ENCODE measurements at places on chromosomes 3 and 15.

GRCh38 chr3:120093119-120093910, 932 bp downstream of the GSK3B start:
- DNase-seq = no peak

- DNase-seq = peak; percentile 16
Measured at GRCh38 chr15:92848852-92849598, 51.1 kb upstream of the CHD2 start.

DNA sequence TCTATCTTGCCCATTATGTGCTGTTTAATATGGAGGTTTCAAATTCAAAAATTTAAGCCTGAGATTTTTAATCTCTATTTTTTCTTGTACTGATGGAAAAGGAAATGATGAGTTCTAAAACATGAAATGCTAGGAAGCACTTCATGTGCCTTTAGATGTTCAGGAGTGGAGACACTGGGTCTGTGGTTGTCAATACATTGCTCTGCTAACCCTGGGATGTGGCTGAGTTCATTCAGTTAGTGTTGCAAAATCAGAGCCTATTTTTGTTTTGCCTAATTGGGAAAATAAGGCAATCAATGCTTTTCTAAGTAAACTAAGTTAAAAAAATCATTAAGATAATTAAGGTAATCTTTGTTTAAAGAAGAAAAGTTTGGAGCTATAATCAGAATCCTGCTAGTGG, 83.1 kb downstream of the DIPK2A start:
- DNase-seq = no peak

DNA sequence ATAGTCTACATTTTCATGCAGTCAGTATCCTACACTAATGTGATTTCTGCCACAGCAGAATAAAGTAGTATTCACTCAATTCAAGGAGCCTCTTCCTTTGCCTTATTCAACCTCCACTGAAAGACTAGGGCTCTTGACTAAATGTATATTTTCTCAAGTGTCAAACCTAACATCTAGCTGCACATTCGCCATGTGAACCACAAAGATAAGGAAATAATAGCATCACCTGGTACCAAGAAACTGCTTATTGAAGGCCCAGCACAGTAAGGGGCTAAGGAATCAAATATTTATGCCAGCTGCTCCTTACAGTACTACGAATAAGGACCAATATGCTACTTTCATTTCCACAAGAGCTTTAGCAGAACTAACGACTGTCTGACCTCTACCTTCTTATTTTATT, 1.3 kb downstream of the SRP14 start:
- no peak for DNase-seq

DNA sequence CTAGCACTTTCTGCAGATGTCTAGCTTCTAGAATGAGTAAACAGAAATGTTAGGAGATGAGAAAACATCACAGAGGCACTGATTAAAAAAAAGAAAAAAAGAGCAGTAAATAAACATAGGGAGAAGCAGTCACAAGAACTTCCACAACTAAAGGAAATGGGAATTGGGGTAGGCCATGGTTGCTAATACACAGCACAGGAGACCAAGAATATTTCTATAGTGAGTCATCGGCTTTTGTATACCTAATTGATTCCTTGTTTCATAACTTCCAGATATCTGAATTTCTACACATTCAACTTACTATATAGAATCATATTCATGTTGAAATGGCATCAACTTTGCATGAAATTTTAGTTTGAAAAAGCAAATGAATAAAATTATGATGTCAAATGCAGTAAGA, 47.3 kb upstream of the TCF12 start:
- DNase-seq = no peak

GRCh38 chr15:60585743-60586708, 107.1 kb upstream of the ICE2 start:
- DNase-seq = no peak

GRCh38 chr3:194828926-194829325, 143.2 kb downstream of the FAM43A start:
- DNase-seq = no peak

- no peak for DNase-seq
Measured at GRCh38 chr15:59594493-59594942, 17.1 kb upstream of the GCNT3 start.

GRCh38 chr3:186411994-186412393, 50.0 kb upstream of the DGKG start:
- DNase-seq = no peak

DNA sequence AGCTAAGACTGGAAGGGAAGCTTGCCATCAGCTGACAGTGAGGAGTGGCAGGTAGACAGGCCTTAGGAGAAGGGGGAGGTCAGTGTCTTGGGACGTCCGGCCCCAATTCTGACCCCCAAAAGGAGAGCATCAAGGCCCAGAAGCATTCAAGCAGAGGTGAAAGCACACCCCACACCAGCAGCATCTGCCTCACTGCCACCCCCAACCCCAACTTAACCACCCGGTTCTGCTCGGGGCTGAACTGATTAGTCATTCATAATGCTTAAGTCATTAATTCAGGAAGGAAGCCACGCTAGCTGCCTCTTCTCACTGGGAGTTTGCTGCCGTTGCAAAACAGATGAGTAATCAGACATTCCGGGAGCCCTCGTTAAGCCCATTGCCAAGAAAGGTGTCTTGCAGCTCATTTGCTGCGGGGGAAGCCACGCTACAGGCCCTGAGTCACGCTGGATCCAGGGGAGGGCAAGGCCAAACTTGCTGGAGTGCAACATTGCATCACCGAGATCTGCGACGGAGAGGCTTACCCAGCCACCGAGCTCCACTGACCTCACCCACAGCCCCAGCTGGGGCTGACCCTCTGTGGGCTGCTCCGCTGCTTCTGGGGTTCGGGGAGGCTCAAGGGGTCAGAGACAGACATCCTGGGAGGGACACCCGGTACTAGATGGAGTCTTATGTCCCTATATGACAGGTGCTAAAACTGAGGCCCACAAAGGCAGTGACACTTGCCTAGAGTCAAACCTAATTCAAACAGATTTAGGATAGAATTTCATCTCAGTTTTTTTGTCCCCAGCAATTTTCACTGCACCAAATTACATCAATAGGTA, 46.4 kb upstream of the HES1 start:
- DNase-seq = peak; percentile 13

DNA sequence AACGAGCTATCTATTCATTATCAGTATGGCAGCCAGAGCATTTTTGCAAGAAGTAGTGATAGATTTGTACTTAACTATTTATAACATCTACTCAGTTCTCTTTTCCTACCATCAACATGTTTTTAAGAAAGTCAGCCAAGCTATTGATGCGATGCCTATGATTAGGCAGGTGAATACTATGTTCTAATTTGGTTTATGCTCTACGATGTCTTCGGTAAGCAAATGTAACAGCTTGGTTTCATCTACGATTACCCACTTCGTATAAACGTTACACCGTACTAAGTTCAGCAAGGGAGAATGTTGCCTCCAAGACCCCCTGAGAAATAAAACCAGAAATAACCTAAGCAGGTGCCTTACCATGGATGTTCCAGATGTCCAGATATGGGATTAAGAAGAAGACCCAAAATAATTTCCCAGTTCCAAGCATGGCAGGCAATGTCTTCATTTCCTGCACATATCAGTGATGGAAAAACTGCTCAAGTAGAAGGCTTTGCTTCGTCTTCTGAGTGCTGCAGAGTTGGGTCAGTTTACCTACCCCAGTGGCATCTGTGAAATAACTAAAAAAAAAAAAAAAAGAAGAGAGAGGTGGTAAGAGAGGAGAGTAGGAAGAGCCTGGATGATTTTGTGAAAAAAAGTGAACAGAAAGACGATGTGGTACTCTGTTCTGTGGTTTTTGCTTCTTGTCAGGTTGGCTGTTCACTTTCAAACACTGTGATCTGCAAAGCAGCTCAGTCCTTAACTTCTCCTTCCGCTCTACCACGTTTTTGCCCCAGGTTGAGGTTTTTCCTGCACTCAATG, at the start of gene BTLA:
BTLA (minus strand) TSS at position 559 of the 798 bp plus-strand sequence; CDS start at position 445, 114 bp downstream.
- no peak for DNase-seq
